ENCODE measurements at places on chromosomes 4 and X. TPM values are rescaled to one million over a fixed set of nuclear protein-coding genes. Genes with fewer than 3 reads are reported as not detected.

ADH1A gene
- total RNA-seq: not detected

GRCh38 chrX:116172976-116173375, 2.4 kb downstream of the AGTR2 start:
- no peak overlapping the region for H3K4me3 ChIP-seq
- no peak for DNase-seq
- no peaks in the 10 kb centered on the region for H3K36me3 ChIP-seq
- no peaks in the 10 kb centered on the region for H3K27me3 ChIP-seq
- no peak overlapping the region for H3K27ac ChIP-seq
- H3K4me1 ChIP-seq: no peaks in the 10 kb centered on the region

DNA sequence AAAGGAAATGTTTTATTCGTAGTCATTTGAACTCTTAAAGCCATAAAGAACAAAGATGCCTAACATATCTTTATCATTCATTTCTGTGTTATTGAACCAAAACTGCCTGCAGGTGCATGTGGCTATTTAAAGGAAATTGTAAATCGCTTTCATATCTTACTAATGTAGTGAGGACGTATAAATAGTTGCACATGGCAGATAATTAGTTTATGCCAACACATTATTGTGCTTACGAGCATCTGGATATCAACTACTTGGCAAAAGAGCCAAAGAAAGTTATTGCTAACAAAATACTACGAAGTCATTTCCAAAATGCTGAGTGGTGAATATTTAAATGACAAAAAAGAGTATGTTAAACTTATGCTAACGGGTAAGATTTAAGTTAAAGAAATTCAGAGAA, 27.9 kb upstream of the GABRA2 start:
- no peak overlapping the region for H3K27ac ChIP-seq
- H3K4me1 ChIP-seq: no peaks in the 10 kb centered on the region
- H3K27me3 ChIP-seq: no peaks in the 10 kb centered on the region
- no peak for DNase-seq
- no peak overlapping the region for H3K4me3 ChIP-seq
- no peaks in the 10 kb centered on the region for H3K36me3 ChIP-seq

DNA sequence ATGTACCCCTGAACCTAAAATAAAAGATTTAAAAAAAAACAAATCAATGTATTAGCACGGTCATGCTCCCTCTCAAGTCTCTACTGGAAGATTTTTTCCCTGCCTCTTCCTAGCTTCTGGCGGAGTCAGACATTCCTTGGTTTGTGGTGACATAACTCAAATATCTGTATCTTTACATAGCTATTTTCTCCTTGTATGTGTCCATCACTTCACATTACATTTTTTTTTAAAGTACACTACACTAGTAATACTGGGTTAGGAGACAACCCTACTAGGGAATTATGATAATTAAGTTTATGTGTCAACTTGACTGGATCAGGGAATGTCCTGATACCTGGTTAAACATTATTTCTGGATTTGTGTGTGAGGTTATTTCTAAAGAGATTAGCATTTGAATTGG, 1197.9 kb downstream of the TECRL start:
- no peak overlapping the region for H3K27ac ChIP-seq
- H3K4me1 ChIP-seq: no peaks in the 10 kb centered on the region
- H3K27me3 ChIP-seq: no peaks in the 10 kb centered on the region
- no peak for DNase-seq
- no peak overlapping the region for H3K4me3 ChIP-seq

DNA sequence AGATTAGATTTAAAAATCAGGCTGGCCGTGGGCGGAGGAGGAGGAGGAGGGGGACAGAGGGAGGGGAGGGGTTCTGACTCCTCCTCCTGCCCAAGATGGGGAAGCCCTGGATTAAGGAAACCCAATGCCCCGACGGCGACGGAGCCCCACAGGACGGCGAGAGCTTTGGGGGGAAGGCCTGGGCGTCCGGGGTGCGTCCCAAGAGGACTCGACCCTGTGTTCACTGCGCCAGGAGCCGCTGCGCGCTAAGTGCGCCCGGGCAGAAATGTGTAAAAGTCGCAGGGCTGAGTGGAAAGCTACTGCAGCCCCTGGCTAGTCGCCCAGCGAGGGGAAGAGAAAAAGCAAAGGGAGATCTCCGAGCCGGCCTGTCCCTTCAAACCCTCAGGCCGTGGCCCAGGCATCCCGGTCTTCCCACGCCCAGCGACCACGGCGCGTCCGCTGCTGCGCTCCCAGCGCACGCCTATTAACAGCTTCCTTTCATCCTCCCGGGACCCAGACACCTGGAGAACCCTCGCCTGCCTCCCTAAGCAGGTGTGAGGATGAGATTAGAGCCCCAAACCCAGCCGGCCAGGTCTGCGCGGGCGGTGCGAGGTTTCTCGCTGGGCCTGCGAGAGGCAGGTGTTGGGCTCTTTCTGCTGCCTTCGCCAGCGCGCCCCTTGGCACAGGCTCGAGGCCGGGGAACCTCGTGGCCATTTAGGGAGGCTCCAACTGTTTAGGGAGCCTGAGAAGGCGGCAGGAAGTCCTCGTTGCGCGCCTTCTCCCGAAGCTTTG, 1.4 kb upstream of the RPS6KA3 start:
- H3K36me3 ChIP-seq: no peaks in the 10 kb centered on the region
- peak overlapping the region; percentile 76 for H3K4me3 ChIP-seq
- no peaks in the 10 kb centered on the region for H3K4me1 ChIP-seq
- H3K27ac ChIP-seq: no peak overlapping the region

DNA sequence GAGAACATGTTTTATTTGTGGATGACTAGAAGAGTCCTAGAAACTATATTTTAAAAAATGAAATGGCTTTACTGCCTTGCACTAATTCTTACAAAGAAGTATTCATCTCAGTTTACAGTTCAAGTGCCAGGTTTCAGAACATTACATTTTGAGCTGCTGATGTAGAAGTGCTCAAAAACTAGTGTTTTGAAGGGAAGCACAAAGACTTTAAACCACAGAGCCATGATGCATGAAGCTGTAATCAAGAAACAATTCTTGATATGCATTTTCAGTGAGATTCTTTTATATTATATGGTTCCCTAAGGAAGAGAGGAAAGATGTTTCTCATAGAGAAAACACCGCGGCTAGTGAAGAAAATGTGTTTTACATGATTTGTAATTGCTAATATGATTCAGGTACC, 1163.0 kb downstream of the RAPGEF2 start:
- H3K4me3 ChIP-seq: no peak overlapping the region
- DNase-seq: no peak
- no peaks in the 10 kb centered on the region for H3K4me1 ChIP-seq
- no peaks in the 10 kb centered on the region for H3K27me3 ChIP-seq

- H3K4me3 ChIP-seq: no peak overlapping the region
- no peak for DNase-seq
- H3K36me3 ChIP-seq: no peaks in the 10 kb centered on the region
- no peaks in the 10 kb centered on the region for H3K27me3 ChIP-seq
These were observed 247.6 kb downstream of the CBLL2 start for GRCh38 chrX:22520128-22520828.

ARX gene
- 0.07 TPM for total RNA-seq

GRCh38 chrX:18146954-18147353, 73.7 kb downstream of the BEND2 start:
- H3K27ac ChIP-seq: no peak overlapping the region
- DNase-seq: peak; percentile 76
- no peaks in the 10 kb centered on the region for H3K36me3 ChIP-seq
- no peak overlapping the region for H3K4me3 ChIP-seq
- H3K27me3 ChIP-seq: no peaks in the 10 kb centered on the region

- H3K27me3 ChIP-seq: no peaks in the 10 kb centered on the region
- H3K4me3 ChIP-seq: no peak overlapping the region
- DNase-seq: no peak
- H3K4me1 ChIP-seq: no peaks in the 10 kb centered on the region
- H3K27ac ChIP-seq: no peak overlapping the region
- H3K36me3 ChIP-seq: no peaks in the 10 kb centered on the region
These were observed 158.4 kb upstream of the MAB21L2 start for GRCh38 chr4:150423503-150423902.

DNA sequence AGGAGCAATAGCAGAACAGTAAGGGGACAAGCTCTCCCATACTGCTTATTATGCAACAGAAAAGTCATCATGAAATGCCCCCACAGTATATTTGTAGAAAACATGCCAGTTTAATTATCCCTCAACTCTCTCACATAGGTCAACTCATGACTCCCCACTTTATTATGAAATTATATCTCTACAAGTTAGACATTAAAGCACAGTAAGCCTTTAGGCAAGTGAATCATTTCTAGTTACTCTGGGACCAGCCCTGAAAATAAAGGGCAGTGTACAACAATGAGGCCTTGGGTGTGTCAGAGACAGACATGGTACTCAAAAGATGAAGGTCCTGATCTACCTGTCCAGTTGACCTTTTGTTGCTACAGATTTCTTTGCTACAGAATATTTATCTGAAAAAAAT, 191.9 kb downstream of the FBXW7 start:
- H3K27ac ChIP-seq: no peak overlapping the region
- no peak for DNase-seq
- peaks cover 8% of the 10 kb centered on the region for H3K36me3 ChIP-seq
- no peaks in the 10 kb centered on the region for H3K27me3 ChIP-seq
- H3K4me3 ChIP-seq: no peak overlapping the region
- H3K4me1 ChIP-seq: no peaks in the 10 kb centered on the region

FRG2 gene
- not detected for total RNA-seq

- H3K27me3 ChIP-seq: no peaks in the 10 kb centered on the region
- no peak for DNase-seq
- H3K4me1 ChIP-seq: no peaks in the 10 kb centered on the region
- H3K27ac ChIP-seq: no peak overlapping the region
These were observed 113.9 kb downstream of the SNCA start for GRCh38 chr4:89723096-89723495.

DNA sequence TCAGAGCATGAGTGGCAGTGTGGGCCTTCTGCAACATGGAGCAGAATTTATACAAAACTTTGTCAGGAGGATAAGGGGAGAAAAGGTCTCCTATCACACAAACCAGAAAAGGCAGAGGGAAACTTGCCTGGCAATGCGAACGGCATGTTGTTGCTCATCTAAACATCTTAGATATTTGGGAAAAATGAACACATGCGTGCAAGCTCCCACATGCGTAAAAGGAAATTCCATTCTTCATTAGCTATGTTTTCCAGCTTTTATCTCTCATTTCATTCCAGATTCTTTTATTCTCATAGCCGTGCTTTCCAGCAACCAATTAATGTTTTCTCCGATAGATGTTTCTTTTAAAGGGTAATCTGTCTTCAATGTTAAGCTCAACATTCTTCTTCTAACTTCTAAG, 31.3 kb upstream of the GBA3 start:
- no peaks in the 10 kb centered on the region for H3K4me1 ChIP-seq
- no peaks in the 10 kb centered on the region for H3K36me3 ChIP-seq
- H3K27me3 ChIP-seq: no peaks in the 10 kb centered on the region

SERPINA7 gene
- not detected for total RNA-seq

CA5B gene
- total RNA-seq: 14.0 TPM

DNA sequence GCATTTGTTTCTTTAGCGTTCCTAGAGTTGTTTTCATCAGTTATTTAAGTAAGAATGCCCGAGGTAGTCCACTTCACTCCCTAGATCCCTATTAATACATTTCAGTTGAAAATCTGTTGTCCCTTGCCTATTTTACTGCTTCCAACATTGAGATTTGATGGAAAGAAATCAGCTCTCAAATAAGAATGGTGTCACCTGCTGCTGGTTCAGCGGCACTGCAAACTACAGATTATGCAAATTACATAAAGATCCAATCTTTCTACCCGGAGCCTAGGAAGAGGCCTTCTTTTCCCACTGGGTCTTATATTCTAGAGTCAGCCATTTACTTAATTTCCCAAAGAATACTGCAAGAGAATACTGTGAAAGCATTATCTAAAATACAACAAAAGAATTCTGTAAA, 597.6 kb upstream of the MAGEB2 start:
- no peak for DNase-seq
- no peaks in the 10 kb centered on the region for H3K36me3 ChIP-seq
- H3K4me1 ChIP-seq: no peaks in the 10 kb centered on the region
- H3K4me3 ChIP-seq: no peak overlapping the region
- H3K27ac ChIP-seq: no peak overlapping the region
- no peaks in the 10 kb centered on the region for H3K27me3 ChIP-seq
